ENCODE measurements at places on chromosomes 5 and 9. TPM values are rescaled to one million over a fixed set of nuclear protein-coding genes. Genes with fewer than 3 reads are reported as not detected.

The OTP gene
- total RNA-seq = not detected

The ECSCR gene
- 0.76 TPM for total RNA-seq

The OBP2A gene
- total RNA-seq = not detected

The REEP2 gene
- total RNA-seq = 1.1 TPM

The WDR38 gene
- total RNA-seq = not detected

The PCDHB11 gene
- not detected for total RNA-seq

The LCN15 gene
- not detected for total RNA-seq
